ENCODE measurements at places on chromosomes 4 and X.

GRCh38 chr4:139800082-139800481 is 134.5 kb downstream of the MGST2 start:
- DNase-seq: no peak

DNA sequence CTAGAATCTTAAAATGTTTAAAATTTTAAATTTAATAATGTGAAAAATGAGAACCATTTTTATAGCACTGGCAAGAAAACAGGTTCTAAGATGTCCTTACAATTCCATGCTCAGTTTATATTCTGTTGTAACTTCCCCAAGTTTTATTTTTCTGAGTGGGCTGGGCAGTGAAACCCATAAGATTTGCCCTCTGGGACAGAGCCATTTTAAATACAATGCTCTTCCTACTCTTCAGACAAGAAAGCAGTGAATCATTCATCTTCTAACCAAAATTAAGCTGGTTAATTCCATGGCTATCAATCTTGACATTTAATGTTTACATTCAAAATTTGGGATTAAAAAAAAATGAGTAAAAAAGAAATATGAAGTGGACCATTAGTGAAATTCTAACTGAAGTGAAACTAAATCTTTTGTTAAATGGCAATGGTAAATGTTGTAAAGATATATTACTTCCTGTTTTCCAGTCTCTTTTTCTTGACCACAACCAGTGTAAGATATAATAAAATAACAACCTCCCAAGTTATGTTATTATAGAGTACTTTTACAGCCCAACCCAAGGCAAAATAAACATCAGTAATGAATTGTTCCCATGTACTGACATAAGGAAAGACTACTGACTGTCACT is 37.2 kb upstream of the PTPN13 start:
- no peak for DNase-seq

DNA sequence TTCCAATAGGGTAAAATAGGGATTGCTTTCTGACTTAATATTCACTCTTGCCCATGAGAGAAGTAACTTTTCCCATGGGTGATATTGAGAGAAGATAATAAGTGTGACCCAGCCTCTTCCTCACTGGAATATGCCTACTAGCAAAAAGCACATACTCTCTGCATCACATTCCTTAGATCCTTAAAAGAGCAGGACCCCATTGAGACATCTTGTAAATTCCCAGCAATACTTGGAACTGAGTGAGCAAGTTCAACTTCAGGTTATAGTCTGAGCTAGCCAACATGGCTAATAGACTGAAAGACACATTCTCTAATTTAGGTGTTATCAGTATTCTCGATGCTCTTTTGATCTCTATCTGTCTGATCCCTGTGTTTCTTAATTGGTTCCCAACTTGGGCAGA is 1372.3 kb downstream of the STIM2 start:
- no peak for DNase-seq

GRCh38 chr4:98566361-98567008 is 91.9 kb downstream of the TSPAN5 start:
- DNase-seq: no peak

GRCh38 chr4:16897991-16898827 is at the start of gene LDB2:
LDB2 (minus strand) TSS chr4:16898645.
- DNase-seq: peak; percentile 88
